Neural crest cell (in vitro differentiated cells): ENCODE measurements at places on chromosomes 5 and 9. TPM values are rescaled to one million over a fixed set of nuclear protein-coding genes. Genes with fewer than 3 reads are reported as not detected.

GRCh38 chr5:124453221-124454051, 293.0 kb downstream of the ZNF608 start:
- no peaks in the 10 kb centered on the region for H3K27me3 ChIP-seq
- H3K4me3 ChIP-seq, result no peak overlapping the region
- peak overlapping the region; percentile 76 for H3K27ac ChIP-seq
- DNase-seq, result no peak

DNA sequence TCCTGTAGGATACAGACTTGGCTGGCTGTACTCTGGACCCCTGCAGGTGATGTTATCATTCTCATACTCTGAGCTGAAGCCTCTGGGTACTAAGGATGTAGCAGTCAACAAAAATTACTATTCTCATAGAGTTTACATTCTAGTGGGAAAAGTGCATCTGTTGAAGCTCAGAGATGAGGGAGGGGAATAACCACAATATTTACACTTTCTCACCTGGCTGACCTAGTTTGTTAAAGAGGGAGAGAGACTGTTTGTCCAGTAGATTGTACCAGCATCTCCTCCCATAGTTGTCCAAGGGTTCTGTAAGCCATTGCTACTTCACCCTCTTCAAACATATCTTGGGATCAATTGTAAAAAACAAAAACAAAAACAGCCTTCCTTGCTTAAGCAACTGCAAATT, 33.8 kb upstream of the CHD1 start:
- H3K27ac ChIP-seq, result no peak overlapping the region
- peaks cover 28% of the 10 kb centered on the region for H3K4me1 ChIP-seq
- no peaks in the 10 kb centered on the region for H3K27me3 ChIP-seq

GRCh38 chr9:124790301-124790700, 13.4 kb downstream of the OLFML2A start:
- no peak for DNase-seq
- no peak overlapping the region for H3K4me3 ChIP-seq
- H3K27ac ChIP-seq, result no peak overlapping the region

DNA sequence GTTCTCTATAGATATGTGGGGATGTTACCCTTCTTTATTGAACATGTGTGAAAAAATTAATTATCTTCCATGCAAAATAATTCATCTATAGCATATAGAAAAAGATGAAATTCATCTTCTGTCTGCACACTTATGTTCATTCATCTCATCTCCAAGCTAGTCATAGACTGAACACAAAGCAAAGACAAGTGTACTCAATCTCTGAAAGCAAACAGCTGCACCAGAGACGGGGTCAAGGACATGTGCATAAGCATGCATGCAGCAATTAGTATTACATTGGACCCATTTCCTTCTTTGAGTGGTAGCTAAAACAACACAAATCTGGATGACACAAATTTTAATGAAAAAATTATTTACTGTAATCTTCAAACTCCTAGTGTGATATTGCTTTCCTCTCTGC, 547.0 kb upstream of the COX7C start:
- no peak for DNase-seq
- H3K4me1 ChIP-seq, result no peaks in the 10 kb centered on the region
- H3K4me3 ChIP-seq, result no peak overlapping the region
- no peaks in the 10 kb centered on the region for H3K36me3 ChIP-seq

GRCh38 chr5:140317859-140318258, 15.0 kb upstream of the PFDN1 start:
- no peaks in the 10 kb centered on the region for H3K36me3 ChIP-seq
- no peak for DNase-seq
- H3K4me1 ChIP-seq, result peaks cover 3% of the 10 kb centered on the region
- no peaks in the 10 kb centered on the region for H3K27me3 ChIP-seq
- no peak overlapping the region for H3K4me3 ChIP-seq

DNA sequence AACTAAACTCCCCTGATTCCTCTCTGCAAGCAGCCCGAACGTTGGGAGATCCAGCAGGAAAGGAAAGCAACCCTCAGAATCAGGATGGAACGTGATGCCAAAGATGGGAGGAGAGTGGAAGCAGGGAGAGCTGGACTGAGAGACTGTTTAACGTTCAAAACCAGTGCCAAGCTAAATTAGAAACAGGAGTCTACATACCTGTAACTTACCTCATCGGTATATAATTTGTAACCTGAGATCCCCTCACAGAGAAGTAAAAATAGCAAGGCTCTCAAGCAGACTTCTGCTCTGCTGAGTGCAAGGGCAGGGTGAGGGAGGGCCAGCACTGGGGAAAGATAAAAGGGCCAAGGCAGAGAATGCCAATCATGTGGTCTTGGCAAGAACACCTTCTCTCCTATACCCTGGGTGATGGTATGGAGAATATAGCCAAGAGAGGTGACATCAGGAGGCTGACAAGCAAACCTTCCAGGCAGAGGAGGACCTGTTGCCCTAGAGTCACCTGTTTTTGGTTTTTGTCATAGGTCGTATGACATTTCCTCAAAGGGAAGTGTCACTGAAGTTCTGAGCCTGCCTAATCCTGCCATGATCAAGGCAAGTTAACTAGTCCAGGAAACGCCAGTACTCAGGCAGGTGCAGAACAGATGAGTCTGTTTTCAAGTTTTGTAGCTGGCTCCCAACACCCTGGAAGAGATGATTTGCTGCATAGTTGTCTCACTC, 472.0 kb downstream of the NFIB start:
- no peak overlapping the region for H3K27ac ChIP-seq
- H3K27me3 ChIP-seq, result no peaks in the 10 kb centered on the region
- H3K36me3 ChIP-seq, result no peaks in the 10 kb centered on the region
- no peaks in the 10 kb centered on the region for H3K4me1 ChIP-seq
- H3K4me3 ChIP-seq, result no peak overlapping the region

- H3K27ac ChIP-seq, result no peak within 1 kb of the TSS
- no peak for DNase-seq
- H3K36me3 ChIP-seq, result no peaks in the 10 kb centered on the region
- H3K27me3 ChIP-seq, result peaks cover 6% of the 10 kb centered on the region
- H3K4me3 ChIP-seq, result peak within 1 kb of the TSS; percentile 65
Measured at GRCh38 chr9:137277329-137278041, at the start of gene TOR4A. Gene TOR4A, plus strand, starts transcription at chr9:137277726. Its CDS starts 964 bp downstream, at chr9:137278690.

GRCh38 chr9:87270221-87270847, 227.3 kb upstream of the DAPK1 start:
- peak; percentile 4 for DNase-seq
- peaks cover 25% of the 10 kb centered on the region for H3K4me1 ChIP-seq
- no peak overlapping the region for H3K4me3 ChIP-seq

The CDKN2B-AS1 gene
- total RNA-seq, result 0.21 TPM in 1 of 2 replicates, not detected in the other

DNA sequence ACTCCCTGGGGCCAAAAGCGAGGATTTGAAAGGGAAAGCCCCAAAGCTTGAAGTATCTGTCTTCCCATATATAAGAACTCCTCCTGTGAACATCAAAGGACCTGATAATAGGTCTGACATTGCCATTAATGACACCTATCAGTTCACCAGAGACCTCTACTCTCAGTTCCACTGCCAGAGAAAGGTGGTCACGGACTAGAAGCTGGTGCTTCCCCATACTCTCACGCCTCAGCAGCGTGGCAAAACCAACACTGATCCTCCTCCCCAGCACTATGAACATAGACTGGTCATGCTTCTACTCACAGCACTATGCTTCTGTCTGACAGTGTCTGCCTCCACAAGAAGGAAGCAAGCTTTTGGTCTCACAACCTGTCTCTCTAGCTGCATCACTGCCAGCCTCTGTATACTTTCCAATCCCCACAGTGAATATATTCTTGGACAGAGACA, 37.9 kb downstream of the NRG2 start:
- H3K4me1 ChIP-seq, result no peaks in the 10 kb centered on the region
- no peak overlapping the region for H3K4me3 ChIP-seq
- H3K36me3 ChIP-seq, result no peaks in the 10 kb centered on the region
- no peak overlapping the region for H3K27ac ChIP-seq
- DNase-seq, result no peak

- no peaks in the 10 kb centered on the region for H3K4me1 ChIP-seq
- H3K4me3 ChIP-seq, result no peak overlapping the region
- no peaks in the 10 kb centered on the region for H3K27me3 ChIP-seq
Measured at GRCh38 chr9:26081847-26082246, 403.6 kb upstream of the TUSC1 start.

- H3K4me1 ChIP-seq, result peaks cover 13% of the 10 kb centered on the region
- no peak overlapping the region for H3K4me3 ChIP-seq
- DNase-seq, result no peak
- peak overlapping the region; percentile 27 for H3K27ac ChIP-seq
Measured at GRCh38 chr5:134550271-134551214, 25.1 kb downstream of the JADE2 start.

The TRIP13 gene
- 27.6 and 32.6 TPM in 2 replicates for total RNA-seq

DNA sequence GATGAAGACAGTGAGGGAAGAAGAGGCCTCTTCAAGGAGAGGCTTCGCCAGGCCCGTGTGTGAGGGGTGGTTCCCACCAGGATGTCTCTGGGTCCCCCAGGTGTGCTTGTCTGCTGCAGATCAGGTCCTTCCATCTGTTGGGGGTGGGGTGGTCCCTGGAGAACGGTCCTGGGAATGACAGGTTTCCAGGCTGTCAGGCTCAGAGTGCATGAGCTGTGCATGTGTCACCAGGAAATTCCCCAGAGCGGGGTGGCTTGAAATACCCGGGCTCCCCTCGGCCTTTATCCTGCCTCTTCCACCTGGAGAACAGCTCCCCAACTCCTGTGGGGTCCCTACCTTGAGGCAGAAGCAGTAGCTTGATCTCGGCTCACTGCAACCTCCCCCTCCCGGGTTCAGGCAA, 118.8 kb downstream of the GAPVD1 start:
- DNase-seq, result no peak
- H3K4me3 ChIP-seq, result no peak overlapping the region
- H3K4me1 ChIP-seq, result no peaks in the 10 kb centered on the region
- H3K27me3 ChIP-seq, result no peaks in the 10 kb centered on the region

The FBXO4 gene
- total RNA-seq, result 9.1 and 10.1 TPM in 2 replicates

DNA sequence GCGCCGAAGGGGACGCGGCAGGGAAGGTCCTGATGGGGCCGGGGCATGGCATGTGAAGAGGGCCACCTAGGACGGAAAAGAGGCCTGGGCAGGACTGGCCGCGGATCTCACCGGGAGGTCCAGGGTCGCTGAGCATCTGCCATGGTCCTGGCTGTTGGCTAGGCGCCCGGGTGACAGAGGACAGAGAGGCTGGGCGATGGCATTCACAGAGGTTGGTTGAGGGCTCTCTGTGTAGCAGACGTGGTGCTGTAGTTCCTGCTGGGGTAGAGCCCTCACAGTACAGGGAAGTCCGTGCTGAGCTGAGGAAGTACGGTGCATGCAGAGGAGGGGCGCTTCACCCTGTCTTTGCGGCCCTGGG, 427 bp downstream of the PCYOX1L start:
- DNase-seq, result no peak
- H3K4me1 ChIP-seq, result peaks cover 27% of the 10 kb centered on the region

The SUB1 gene
- total RNA-seq, result 259 and 260 TPM in 2 replicates

The GLDC gene
- total RNA-seq, result 37.4 and 37.8 TPM in 2 replicates

DNA sequence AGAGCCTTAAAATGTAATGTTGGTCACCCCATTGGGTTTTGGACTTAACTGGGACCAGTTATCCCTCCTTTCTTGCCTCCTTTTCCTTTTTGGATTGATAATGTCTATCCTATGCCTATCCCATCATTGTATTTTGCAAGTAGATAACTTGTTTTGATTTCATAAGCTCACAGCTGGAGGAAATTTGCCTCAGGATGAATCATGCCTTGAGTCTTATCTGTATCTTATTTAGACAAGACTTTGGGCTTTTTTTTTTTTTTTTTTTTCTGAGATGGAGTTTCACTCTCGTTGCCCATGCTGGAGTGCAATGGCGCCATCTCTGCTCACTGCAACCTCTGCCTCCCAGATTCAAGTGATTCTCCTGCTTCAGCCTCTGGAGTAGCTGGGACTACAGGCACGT, 443.3 kb downstream of the DNAH5 start:
- H3K27me3 ChIP-seq, result no peaks in the 10 kb centered on the region
- no peaks in the 10 kb centered on the region for H3K4me1 ChIP-seq
- H3K4me3 ChIP-seq, result no peak overlapping the region
- no peak overlapping the region for H3K27ac ChIP-seq
- no peak for DNase-seq
- no peaks in the 10 kb centered on the region for H3K36me3 ChIP-seq

DNA sequence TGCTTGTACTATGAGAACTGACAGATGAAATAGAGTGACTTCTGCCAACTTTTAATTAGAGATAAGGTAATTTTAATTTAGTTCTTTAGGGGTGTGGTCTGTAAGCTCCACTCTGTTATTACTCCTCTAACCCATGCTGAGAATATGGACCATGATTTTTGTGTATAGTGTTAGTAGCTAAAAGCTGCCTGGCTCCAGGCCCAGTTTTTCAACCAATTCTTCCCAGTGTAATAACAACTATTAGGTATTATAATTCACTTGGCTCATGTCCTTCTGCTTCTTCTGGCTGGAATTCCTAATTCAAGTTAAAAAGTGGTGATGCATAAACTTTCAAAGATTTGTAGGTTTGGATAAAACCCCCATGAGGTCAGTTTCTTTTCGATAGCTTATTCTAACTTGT, 216.3 kb downstream of the ISL1 start:
- H3K4me1 ChIP-seq, result no peaks in the 10 kb centered on the region
- no peak for DNase-seq
- H3K4me3 ChIP-seq, result no peak overlapping the region
- no peaks in the 10 kb centered on the region for H3K36me3 ChIP-seq
- H3K27ac ChIP-seq, result no peak overlapping the region

DNA sequence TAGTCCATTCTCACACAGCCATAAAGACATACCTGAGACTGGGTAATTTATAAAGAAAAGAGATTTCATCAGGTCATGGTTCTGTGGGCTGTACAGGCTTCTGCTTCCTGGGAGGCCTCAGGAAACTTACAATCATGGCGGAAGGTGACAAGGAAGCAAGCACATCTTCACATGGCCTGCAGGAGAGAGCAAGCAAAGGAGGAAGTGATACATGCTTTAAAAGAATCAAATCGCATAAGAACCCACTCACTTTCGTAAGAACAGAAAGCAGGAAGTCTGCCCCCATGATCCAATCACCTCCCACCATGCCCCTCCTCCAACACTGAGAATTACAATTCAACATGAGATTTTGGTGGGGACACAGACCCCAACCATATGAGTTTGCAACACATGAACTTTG, 5.1 kb upstream of the FBXO38 start:
- peak overlapping the region; percentile 79 for H3K27ac ChIP-seq
- no peak overlapping the region for H3K4me3 ChIP-seq
- peaks cover 3% of the 10 kb centered on the region for H3K36me3 ChIP-seq
- H3K27me3 ChIP-seq, result no peaks in the 10 kb centered on the region

- H3K4me1 ChIP-seq, result peaks cover 13% of the 10 kb centered on the region
- no peak overlapping the region for H3K4me3 ChIP-seq
- no peaks in the 10 kb centered on the region for H3K36me3 ChIP-seq
Measured at GRCh38 chr5:59598547-59598874, 295.0 kb downstream of the PDE4D start.

GRCh38 chr9:93237540-93237939, 53.6 kb downstream of the WNK2 start:
- H3K4me3 ChIP-seq, result no peak overlapping the region
- no peaks in the 10 kb centered on the region for H3K27me3 ChIP-seq
- H3K36me3 ChIP-seq, result no peaks in the 10 kb centered on the region
- no peak overlapping the region for H3K27ac ChIP-seq
- no peak for DNase-seq
- peaks cover 8% of the 10 kb centered on the region for H3K4me1 ChIP-seq
